ENCODE measurements at places on chromosomes 1 and 21.

DNA sequence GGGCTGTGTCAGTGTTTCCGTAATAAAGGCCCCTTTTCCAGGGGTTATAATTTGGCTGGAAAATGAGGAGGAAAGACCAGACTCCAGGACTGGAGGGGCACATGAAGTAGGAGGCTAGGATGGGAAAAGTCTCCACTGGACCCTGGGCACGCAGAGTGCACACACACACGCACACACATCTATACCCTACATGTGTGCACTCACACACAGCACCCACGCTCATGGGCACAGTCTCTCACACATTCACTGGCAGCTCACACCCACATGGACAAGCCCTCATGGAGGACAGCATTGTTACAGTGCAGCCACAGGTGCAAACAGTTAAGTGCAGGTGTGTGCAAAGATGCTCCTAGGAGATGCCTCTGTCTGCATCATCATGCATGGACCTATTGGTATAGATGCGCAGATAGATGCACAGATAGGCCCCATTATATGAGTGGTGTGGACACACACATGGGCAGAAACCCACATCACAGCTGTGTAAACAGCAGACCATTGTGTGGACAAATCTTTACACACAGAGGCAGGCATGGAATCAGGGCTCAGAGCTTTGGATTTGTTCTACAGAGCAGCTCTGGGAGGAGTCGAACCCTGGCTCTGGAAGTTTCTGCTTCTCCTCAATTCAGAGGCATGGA, 9.1 kb upstream of the RUNX3 start:
- no peak for DNase-seq

DNA sequence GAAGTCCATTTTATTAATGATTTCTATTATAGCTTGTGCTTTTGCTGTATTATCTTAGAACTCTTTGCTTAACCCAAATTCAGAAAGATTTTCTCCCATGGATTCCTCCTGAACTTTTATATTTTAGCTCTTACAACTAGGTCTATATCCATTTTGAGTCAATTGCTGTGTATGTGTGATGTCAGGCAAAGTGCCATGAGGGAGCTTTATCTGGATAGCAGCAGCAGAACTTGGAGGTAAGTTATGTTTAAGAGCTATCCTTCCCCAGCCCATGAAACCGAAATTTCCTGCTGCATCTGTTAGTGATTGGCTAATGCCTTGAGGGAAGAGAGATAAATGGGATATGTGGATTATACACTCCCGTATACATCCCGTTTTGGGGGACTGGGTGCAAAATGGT, 29.9 kb downstream of the ADAM30 start:
- no peak for DNase-seq

GRCh38 chr1:94739521-94740061, 80.6 kb upstream of the SLC44A3 start:
- DNase-seq = no peak

DNA sequence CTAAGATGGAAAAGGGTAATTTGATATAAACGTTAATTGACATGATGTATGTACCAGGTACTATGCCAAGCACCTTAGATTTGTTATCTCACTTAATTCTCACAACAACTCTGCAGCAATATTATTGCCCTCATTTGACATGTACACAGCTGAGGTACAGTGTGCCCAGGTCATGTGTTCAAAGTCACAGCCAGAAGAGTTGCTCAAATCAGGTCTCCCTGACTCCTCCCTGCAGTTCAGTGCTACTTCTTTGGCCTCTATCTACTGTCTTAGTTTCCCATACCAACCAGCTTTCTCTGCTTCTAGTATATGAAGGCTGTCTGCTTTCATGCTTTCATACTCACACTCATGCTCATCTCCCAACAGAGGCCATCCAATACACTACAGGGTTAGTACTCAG, 15.1 kb downstream of the TBX15 start:
- no peak for DNase-seq

- DNase-seq = no peak
These were observed 9.3 kb upstream of the LORICRIN start for GRCh38 chr1:153250166-153250565.

DNA sequence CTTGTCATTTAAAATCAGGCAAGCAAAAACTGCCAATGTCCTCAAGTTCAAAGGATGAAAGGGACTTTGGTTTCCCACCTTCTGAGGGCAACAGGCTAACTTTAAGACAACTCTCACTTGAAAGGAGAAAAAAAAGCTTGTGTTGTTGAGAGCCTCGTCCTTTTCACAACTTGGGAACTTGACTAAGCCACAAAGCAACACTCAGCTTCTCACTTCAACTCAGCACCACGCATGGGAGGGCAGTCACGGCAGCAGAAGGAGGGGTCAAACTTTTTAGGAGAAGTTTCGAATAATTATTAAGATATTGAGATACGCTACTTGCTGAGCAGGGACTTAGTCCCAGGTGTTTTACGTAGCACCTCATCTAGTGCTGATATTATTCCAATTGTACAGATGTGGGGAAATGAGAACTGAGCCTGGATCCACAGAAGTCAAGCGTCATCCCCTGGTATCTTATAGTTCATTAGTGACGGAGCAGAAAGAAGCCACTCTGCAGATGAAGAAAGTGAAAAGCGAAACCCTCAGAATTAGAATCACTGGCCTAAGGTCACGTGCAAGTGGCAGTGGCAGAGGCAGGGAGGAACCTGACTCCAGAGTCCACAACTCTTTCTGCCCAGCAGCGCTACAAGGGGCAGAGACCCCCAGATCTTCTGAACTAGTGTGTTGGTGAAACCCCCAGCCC, 83.6 kb downstream of the JAK1 start:
- DNase-seq = no peak

GRCh38 chr1:236142253-236143103, at the start of gene GPR137B:
Gene GPR137B, plus strand, starts transcription at chr1:236142539. Its CDS starts 84 bp downstream, at chr1:236142623.
- DNase-seq = peak; percentile 67

DNA sequence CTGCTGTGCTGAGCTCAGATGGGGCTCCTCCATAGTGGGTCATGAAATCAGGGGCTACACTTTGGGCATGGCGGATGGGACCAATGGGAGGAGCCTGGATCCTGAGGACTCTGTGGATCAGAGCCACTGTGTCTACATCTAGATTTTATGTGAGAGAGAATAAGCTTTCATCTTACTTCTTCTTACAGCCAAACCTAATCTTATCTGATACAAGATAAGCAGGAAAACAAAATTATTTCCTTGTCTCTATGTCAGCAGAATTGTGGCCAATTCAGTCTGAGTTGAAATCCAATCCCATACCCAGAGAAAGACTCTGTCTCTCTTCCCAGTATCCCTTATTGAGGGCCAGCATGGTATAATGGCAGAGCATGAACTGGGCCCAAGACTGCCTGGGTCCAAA, 56.2 kb downstream of the KIF14 start:
- DNase-seq = no peak

DNA sequence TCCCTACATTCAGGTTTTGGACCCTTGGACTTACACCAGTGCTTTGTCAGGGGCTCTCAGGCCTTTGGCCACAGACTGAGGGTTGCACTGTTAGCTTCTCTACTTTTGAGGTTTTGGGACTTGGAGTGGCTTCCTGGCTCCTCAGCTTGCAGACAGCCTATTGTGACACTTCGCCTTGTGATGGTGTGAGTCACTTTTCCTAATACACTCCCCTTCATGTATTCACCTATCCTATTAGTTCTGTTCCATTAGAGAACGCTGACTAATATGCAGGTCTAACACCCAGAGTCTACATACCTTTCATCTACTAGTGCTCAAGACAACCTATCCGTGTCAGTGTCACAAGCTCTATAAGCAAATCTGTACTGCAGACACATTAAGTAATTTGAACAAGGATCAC, 605.3 kb downstream of the KCNT2 start:
- no peak for DNase-seq

DNA sequence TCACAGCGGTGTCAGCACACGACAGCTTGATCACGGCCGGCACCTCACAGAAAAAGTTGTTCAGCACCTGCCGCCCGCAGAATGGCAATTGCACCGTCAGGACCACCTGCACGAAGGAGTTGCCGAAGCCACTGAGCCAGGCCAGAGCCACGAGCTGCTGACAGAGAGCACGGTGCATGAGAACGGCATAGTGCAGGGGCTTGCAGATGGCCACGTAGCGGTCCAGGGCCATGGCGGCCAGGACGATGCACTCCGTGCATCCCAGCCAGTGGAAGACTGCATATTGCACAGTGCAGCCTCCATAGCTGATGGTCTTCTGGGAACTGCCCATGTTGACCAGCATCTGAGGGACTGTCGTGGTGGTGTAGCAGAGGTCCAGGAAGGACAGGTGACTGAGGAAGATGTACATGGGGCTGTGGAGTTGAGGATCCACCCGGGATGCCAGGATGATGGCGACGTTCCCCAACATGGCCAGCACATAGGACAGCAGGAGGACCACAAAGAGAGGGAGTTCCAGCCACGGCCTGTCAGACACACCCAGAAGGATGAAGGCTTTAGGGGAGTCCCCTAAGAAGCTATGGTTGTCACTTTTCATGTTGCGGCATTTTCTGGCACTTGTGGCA, 6.4 kb downstream of the OR2B11 start:
- DNase-seq = no peak

DNA sequence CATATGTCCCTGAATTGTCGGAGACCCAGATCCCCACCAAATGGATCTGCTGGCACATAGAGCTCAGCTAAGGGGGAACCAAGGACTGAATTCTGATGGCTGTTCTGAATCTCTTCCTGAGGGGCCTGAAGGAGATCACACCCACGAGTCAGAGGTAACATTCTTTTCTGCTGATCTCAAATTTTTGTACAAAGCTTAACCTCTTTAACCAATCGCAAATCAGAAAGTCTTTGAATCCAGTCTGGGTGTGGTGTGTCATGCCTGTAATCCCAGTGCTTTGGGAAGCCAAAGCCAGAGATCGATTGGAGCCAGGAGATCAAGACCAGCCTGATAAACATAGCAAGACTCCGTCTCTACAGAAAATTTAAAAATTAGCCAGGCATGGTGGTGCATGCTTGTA, 62.8 kb upstream of the PRRC2C start:
- no peak for DNase-seq

GRCh38 chr1:150087415-150087814, 19.8 kb downstream of the VPS45 start:
- DNase-seq = no peak
